ENCODE measurements at places on chromosomes 11 and 22.

DNA sequence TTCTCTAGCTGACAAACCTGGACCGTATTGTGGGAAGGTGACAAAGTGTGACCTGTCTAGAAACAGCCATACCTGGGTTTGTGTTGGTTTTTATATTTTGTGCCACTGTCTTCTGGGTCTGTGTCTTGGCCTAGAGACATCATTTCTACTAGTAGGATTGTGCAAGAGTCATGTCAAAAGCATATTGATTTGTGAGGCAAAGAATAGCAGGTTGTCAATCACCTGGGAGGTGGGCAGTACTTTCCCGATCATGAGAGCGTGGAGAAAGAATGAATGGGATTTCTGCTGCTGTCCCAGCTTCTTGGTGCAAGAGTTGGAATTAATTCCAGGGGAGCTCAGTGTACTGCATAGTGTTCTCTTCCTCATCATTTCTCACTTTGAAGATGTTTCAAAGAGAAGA, 5.0 kb upstream of the FERMT3 start:
- no peak for DNase-seq

GRCh38 chr11:87460279-87460678, 422.5 kb downstream of the TMEM135 start:
- no peak for DNase-seq

DNA sequence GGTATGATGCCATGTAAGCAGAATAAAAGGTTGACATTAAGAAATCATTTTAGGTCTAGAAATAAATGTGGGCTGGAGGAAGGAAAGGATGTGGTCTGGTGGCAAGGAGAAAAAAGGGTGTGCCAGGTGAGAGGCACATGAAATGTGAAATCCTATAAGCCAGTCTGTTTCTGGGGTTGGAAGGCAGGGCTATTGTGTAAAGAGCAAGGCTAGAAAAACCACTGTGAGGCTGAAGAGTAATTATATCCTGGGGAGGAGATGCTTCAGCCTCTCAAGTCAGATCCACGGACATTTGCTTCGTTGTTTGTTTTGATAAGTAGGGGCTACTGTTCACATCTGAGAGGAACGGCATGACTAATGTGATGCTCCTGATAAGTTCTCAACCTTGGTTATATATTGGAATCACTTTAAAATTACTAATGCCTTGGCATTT, 77.5 kb upstream of the CTSC start:
- no peak for DNase-seq

- no peak for DNase-seq
Measured at GRCh38 chr22:44847380-44847779, 95.0 kb downstream of the ARHGAP8 start.

GRCh38 chr11:74927496-74927895, 21.4 kb downstream of the XRRA1 start:
- no peak for DNase-seq

DNA sequence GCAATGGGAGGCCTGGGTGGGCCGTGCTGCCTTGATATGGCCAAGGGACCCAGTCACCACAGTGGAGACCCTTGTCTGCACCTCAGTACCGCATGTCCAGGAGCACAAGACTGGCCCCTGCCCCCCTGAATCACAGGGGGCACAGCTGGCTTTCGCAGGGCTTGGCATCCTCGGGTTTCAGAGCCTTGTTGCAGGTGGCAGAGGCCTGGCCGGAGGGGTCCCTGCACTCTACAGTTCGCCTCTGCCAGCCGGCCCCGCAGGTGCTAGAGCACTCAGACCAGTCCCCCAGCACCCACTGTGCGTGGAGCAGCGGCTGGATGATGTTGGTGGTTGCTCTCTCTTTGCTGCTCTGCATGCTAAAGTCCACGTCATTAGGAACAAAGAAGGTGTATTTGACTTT, 23.0 kb downstream of the ADAMTS8 start:
- no peak for DNase-seq

DNA sequence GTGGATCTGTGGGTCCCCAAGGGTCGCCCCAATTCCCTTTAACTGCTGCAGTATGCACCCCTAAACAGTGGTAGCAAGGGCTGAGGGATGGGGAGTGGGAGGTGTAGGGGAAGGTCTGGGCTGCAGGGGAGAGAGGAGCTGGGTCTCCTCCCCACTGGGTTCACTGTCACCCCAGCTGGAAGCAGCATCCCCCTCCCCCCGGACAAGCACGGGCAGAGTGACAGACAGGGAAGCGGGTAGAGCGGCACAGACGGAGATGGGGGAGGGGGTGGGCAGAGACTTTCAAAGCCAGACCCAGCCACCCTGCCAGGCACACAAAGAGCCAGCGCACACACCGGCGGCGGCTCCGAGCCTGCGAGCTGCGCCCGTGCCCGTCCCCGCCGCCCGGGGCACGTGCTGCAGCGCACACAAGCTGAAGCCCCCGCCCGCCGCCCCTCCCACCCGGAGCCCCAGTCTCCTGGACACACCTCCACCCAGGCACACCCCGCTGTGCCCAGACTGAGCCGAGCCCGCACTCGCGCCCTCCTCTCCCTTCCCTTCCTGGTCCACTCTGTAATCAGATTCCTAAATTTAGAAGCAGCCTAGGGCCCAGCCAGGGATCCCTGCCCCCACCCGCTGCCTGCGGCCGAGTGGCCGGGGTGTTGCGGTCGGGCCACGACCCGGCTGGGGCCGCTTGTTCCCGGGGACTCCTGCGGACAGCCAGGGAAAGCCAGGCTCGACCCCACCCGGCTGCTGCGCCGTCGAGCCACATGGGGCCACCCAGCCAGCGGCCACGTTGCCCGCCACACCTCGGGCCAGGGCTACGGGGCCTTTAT, 935 bp upstream of the RCOR2 start:
- peak; percentile 42 for DNase-seq

- DNase-seq: no peak
Measured at GRCh38 chr11:47332791-47333525, 19.5 kb downstream of the MYBPC3 start.

- DNase-seq: no peak
Measured at GRCh38 chr11:18731949-18732821, 6.2 kb upstream of the IGSF22 start.

DNA sequence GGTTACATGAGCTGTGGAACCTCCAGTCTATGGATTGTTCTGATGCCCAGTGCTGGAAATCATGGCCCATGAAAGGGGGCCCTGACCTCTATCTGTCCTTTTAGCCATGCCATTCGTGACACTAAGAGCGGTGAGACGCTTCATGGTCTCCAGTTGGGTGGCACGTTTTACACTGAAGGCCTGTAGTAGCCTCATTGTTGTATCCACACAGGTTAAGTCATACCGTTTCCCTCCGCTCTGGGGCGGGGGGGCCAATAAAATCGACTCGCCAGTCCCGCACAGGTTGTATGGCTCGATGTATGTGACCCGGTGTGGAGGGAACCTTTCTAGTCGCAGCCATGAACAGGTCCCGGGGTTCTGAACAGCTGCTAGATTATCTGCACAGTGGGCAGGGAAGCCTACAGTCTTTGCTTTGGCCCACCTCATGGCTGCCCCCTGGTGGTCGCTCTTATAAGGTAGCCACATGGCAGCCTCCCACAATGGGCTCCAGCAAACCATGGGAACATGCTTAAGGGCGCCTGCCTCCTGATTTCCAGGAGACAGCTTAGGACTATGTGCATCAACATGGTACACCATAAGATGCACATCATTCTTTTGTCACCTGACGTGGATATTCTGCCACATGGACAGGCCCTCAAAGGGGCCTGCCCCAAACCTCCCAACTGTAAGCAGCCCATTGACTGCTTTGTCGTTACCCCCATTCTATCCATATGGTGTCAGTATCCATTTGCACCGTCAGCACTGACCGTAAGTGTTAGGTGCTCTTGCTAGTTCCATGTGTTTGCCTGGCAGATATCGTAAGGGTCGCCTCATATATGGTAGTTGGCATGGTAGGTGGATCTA, 19.7 kb upstream of the APOL3 start:
- DNase-seq: no peak

- no peak for DNase-seq
Measured at GRCh38 chr11:77193911-77194830, 66.1 kb downstream of the MYO7A start.
